ENCODE measurements at places on chromosomes 1 and 21.

- DNase-seq: no peak
Measured at GRCh38 chr1:118636004-118636403, 352.1 kb downstream of the TBX15 start.

DNA sequence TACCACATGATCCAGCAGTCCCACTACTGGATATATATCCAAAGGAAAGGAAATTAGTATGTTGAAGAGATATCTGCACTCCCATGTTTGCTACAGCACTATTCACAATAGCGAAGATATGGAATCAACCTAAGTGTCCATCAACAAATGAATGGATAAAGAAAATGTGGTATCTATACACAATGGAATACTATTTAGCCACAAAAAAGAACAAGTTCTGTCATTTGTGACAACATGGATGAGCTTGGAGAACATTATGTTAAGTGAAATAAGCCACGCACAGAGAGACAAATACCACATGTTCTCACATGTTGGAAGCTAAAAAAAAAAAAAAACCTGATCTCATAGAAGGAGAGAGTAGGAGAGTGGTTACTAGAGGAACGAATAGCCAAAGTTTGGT lies 17.7 kb downstream of the ATPAF1 start:
- no peak for DNase-seq

DNA sequence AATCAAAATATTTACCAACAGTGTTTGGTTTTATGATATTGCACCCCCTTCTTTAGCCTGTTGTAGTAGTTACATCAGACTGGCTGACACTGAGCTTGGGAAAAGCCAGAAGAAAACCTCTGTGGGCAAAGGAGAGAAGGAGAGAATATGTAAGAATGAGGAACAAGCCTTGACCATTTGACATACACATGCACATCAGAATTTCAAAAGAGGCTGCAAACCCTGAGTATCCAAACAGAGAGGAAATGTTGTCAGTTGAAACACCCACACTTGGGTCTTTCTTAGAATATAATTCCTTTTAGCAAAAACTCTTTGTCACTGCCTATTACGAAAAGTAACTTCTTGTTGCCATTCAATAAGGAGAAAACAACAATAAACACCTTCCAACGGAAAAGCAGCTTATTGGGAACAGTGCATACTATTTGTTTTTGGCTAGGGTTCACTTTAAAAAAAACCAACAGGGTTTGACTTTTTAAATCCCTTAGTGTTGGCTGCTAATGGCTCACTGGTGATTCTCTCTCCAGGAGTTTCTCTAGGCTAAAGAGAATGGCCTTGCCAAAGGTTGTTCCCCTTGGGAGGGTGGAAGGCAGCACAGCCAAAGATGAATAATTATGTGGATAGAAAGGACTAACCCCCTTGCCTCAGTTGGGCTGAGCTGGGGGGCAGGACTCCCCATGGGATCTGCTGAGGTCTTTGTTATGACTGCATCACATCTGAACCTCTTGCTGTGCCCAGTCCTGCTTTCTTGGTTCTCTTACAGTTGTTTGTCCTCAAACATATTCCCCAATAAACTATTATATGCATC lies 48.9 kb downstream of the GORAB start:
- no peak for DNase-seq

- DNase-seq: no peak
Measured at GRCh38 chr1:228174482-228175315, 9.1 kb downstream of the IBA57 start.

DNA sequence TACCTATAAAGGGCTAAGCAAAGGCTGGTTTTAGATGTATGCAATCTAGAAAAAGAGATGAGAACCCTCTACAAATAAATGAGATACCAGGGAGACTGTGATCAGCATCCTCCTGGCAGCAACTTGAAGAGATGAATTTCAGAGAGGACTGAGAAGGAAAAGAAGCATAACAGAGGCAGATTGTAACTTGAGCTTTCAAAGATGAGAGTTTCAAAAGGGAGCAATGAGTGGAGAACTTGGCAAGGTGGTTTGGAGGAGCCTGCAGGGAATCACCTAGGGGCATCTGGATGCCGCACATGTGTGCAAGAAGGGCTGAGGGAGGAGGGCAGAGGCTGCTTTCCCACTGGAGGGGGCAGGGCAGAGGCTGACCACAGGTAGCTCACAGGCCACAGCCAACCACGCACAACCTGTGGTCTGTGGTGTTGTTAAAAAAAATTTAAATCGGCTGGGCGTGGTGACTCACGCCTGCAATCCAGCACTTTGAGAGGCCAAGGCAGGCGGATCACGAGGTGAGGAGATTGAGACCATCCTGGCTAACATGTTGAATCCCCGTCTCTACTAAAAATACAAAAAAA lies 50.2 kb downstream of the PCNX2 start:
- DNase-seq: no peak

- DNase-seq: no peak
Measured at GRCh38 chr1:181104790-181105133, 16.3 kb downstream of the IER5 start.

DNA sequence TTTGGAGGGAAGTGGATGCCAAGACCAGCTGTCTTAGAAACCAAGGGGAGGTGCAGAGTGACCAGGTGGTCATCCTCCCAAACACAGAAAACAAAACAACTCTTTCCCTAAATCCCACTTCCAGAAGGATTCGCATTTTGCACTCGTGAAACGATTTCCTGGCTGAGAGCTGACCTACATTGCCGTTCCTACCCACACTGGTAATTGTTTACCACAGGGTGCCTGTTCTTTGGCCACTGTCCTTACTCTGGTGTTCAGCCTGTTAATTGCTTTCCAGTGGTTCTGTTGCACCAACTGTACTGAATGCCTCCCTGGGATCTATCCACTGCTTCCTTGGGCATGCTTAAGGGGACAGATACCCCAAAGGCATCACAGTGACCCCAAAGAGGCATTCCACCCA lies 23.2 kb upstream of the PLA2G2C start:
- DNase-seq: no peak

DNA sequence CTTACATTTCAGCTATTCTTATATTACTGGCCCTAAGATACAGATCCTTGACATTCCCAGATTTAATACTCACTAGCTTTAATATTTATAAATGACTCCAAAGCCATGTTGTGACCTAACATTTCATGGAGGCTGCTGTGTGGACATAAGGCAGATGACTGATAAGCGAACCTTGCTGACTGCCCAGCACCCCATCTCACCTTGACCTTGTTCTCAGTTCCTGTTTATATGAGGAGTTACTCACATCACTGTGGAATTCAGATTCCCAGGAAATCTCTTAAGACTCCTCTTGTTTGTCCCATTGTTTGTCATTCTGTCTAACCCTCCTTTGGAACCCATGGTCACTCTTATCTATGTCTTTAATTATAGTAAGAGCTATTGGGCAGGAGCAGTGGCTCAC lies 21.9 kb downstream of the RAB3B start:
- DNase-seq: no peak

DNA sequence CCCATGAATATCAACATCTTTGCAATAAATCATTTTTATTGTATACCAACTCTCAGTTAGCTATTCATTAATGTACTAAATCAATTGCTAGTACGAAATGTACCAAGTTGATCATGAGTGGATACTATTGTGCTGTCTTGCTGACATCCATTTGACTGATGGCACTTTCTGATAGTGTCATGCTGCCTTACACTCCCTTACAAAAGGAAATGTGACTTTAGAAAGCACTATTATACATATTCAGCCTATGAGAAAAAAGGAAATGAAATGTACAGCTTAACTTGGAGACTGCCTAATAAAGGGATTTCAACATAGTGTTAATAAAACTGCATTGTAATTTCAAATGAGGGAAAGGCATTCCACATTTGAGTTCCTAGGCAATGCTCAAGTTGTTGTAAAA lies 52.2 kb downstream of the PLA2G4A start:
- no peak for DNase-seq

DNA sequence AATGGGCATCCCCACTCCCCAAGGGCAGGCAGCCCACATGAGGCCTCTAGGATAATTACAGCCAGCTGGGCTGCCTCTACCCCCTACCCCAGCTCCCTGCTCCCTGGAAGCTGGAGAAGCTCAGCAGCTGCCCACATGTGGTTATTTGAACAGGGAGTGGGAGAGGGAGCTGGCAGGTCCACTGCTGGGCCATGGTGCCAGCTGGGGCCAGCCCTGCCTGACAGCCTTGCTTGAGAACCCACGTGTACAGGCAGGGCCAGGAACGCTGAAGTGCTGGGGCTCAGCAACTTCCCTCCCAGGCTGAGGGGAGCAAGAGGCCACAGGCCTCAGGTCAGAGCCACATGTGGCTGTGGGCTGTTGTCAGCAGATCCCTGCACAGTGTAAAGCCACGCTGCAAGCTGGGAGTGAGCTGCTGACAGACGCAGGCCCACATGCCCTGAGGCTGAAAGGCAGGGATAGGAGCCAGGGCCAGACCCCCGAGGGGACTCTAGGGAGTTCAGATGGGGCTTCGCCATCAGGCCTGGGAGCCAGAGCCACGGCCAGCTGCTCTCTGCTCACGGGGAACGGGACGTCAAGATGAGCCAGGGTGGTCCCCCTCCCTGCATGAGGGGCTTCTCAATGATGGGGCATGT lies 129.0 kb downstream of the SYF2 start:
- DNase-seq: no peak

DNA sequence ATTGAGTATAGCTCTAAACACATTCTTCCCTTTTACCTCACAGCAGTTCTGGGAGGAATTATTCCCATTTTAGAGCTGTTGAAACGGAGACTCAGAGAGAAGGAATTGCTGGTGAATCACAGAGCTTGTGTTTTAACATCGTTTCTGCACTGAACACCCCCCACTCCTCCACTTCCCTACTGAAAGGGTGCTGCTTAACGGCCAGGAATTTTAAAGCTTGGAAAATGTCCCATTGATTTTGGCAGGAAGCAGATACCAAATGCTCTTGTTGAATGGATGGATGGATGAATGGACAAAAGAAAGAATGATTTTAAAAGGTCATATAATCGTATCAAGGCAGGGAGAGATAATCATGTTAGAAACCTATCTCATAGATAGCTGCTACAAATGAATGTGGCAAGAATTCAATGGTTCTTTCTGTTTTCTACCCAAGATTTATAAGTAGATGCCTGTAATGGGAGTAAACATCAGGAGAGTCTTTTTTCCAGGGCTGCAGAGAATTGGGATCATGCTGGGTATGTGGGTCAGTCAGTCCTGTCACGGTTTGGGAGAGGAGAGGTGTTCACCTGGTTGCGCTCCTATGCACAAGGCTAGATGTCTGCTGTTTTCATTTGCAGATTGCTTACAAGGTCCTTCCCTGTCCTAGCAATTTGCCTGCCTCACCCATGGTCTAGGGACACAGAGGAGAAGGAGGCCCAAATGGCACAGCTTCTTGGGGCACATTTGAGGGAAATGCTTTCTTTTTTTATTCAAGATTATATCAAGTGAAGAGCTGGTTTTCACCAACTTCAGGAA lies 19.0 kb downstream of the FAM163A start:
- DNase-seq: no peak

- DNase-seq: no peak
Measured at GRCh38 chr1:40394491-40395172, 21.1 kb downstream of the SMAP2 start.

GRCh38 chr21:41582298-41582840 lies 74.4 kb upstream of the TMPRSS2 start:
- no peak for DNase-seq

DNA sequence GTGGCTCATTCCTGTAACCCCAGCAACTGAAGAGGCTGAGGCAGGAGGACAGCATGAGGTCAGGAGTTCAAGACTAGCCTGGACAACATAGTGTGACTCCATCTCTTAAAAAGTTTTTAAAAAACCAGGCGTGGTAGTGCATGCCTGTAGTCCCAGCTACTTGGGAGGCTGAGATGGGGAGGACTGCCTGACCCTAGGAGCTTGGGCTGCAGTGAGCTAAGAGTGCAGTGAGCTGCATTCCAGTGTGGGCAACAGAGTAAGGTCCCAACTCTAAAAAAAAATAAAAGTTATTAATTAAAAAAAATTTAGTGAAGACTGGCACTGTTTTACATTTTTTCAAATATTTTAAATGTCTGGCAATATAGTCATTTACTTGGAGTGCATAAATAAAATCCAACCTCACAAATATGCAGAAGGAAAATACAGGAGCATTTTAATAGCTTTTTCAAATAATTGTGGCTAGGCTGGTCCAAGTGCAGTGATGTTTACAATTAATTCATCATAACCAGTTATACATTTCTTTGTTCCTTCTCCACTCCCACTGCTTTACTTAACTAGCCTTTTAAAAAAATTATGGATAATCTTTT lies 10.8 kb downstream of the ZBTB8OS start:
- no peak for DNase-seq

DNA sequence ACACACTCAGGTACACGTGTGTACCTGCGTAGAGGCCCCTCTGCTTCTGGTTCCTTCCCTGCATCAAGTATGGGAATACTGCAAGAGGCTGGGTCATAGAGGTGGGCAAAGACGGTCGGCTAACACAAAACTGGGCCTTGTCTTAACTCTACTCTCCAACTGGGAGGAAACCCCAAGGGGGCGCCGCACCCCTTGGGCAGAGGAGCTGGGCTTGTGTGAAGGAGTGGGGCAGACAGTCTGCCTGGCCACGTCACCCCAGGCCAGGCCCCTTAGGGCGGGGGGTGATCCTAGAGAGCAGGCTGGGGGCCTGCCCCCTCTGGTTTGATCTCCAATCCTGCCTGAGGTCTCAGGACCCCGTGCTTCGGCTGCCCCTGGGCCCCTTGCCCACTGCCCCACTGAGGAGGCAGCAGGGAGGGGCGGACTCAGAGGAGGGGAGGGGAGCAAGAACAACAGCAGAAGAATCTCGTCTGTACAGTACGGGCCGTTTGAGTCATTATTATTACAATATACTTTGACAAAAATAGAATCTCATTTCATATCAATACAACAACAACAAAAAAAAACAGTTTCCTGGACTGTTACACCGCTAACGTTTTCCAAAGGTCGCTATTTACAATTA lies 34.7 kb downstream of the MEF2D start:
- no peak for DNase-seq

GRCh38 chr1:2145946-2146835 lies 48.4 kb downstream of the FAAP20 start:
- DNase-seq: no peak

DNA sequence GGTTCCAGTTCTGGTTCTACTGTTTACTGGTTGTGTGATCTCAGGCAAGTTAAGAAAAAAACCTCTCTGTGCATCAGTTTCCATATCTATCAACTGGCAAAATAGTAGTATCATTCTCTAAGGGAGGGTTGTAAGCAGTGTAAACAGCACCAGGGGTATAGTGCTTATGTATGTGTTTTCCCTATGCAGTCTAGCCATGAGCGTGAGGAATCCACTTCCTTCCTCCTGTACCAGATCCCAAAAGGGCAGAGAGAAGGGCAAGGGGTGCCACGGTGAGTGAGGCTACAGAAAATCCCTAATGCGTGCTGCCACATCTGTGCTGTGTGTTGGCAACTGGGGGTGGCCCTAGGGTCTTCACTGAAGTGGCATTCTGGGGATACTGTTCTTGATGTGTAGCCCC lies 18.4 kb upstream of the RNF19B start:
- no peak for DNase-seq

Data from esophagus squamous epithelium (tissue), 5 donors.